ENCODE measurements at places on chromosomes 6 and 20.

DNA sequence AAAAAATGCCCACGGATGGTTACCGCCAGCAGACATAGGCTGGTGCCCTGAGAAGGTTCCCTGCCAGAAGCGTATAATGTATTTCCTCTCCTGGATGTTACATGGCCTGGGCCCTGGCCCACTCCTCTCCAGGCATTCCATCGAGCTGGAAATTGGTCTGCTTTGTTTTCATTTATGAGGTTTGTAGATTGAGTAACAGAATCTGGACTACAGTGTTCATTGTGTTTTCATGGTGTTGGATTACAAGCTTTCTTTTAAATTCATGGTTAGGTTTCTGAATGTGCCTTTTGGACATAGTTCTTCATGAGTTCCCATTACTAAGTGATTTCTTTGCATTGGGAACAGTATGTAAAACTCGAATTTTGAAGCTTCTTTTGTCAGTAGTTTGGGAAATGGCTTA is 6.4 kb downstream of the TIAM2 start:
- DNase-seq = no peak

GRCh38 chr20:63703976-63704748 is 3.6 kb downstream of the ARFRP1 start:
- DNase-seq = no peak

DNA sequence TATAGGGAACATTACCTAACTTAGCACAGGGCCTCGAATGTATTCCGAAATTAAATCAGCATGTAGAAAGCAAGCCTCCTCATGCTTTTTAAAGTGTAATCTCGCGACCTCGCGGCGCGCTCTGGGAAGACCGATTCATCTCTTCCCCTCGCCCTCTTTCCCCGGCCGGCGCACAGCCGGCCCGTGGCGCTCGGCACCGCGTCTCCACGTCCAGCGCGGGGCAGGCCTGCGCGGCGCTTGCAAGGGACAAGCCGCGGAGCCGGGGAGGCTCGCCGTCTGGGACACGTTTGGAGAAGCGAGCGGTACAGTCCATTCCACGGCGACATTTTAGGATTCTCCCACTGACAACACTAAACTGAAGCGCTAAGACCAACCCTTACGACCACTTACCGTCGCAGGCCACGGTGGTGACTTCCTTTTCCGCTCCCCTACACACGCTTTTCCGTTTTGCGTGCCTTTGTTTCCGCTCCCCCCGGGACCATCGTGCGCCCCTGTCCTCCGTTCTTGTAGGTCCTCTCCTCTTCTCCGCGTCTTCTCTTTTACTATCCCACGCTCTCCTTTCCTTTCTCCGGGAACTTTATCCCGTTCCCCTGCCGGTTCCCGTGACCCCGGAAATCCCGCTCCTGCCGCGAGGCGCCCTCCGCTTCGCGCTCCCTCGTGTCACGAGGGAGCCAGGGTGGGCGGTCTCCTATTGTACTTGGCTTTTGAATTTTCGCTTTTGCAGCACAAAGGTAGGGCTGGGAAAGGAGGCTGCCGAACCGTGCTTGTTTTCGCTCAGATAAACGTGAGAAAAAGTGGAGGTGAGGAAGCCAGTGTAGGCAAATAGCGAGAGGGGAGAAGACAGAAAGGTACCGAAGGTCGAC is at the start of gene ECHDC1:
Gene ECHDC1, minus strand, starts transcription at position 664 of the 863 bp plus-strand sequence. CDS start 12,581 bp downstream, outside the sequence.
- DNase-seq = peak; percentile 74

GRCh38 chr6:2507521-2508037 is 243.1 kb downstream of the MYLK4 start:
- no peak for DNase-seq

GRCh38 chr6:138393871-138394783 is 9.9 kb upstream of the HEBP2 start:
- DNase-seq = no peak

DNA sequence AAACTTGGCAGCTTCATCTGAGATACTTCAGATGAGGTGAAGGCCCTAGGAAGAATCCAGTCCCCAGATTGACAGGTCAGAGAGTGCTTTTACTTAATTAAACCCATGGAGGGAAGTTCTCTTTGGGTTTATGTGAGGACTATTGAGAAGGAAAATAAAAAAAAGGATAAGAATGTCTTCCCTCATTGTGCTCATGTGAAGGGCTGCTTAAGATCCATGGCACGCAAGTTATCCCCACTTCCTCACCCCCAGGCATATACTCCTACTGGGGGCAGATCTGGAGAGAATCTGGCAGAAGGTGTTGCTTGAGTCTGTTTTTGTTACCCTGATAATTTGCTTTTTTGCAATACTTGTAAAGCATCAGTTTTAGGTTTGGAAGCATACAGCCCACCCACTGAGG is 322.9 kb upstream of the TFAP2D start:
- no peak for DNase-seq

GRCh38 chr20:50381771-50382593 is 128.2 kb upstream of the PTPN1 start:
- peak; percentile 16 for DNase-seq

Measured in CD4-positive, alpha-beta T cell treated with Interleukin-12 subunit alpha and Interleukin-12 subunit beta, for 1 hour (primary cell).